Renal cortical epithelial cell (primary cell): ENCODE measurements at places on chromosomes 13 and 19. TPM values are rescaled to one million over a fixed set of nuclear protein-coding genes. Genes with fewer than 3 reads are reported as not detected.

The BCL3 gene
- 2.3 and 10.8 TPM in 2 replicates for total RNA-seq

The TEAD2 gene
- 28.0 and 34.2 TPM in 2 replicates for total RNA-seq

The MCEMP1 gene
- not detected in 2 replicates for total RNA-seq

- no peak for DNase-seq
These were observed 12.5 kb downstream of the DOCK9 start for GRCh38 chr13:98965325-98965724.

DNA sequence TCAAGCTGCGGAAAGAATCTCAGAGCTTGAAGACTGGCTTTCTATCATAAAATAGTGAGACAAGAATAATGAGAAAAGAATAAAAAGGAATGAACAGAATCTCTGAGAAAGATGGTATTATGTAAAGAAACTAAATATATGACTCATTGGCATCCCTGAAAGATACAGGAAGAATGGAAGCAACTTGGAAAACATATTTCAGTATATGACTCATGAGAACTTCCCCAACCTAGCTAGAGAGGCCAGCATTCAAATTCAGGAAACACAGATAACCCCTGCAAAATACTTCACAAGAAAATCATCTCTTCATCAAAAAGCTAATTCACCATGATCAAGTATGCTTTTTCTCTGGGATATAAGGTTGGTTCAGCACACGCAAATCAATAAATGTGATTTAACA, 2318.0 kb downstream of the PCDH9 start:
- peak; percentile 14 for DNase-seq
